ENCODE measurements at places on chromosomes 7 and 10. TPM values are rescaled to one million over a fixed set of nuclear protein-coding genes. Genes with fewer than 3 reads are reported as not detected.

LRIT1 gene
- not detected for total RNA-seq

TMEM184A gene
- total RNA-seq = not detected

ALDH18A1 gene
- 121 TPM for total RNA-seq

ASAH2 gene
- 1.4 TPM for total RNA-seq

DRGX gene
- total RNA-seq = not detected

TFR2 gene
- total RNA-seq = 7.2 TPM

COL17A1 gene
- not detected for total RNA-seq

FZD8 gene
- total RNA-seq = 0.37 TPM

FRMD4A gene
- total RNA-seq = 65.5 TPM

MOGAT3 gene
- total RNA-seq = not detected

Measured in GM12878 (cell line).